H7 (cell line): ENCODE measurements at places on chromosomes 12 and 14. TPM values are rescaled to one million over a fixed set of nuclear protein-coding genes. Genes with fewer than 3 reads are reported as not detected.

DNA sequence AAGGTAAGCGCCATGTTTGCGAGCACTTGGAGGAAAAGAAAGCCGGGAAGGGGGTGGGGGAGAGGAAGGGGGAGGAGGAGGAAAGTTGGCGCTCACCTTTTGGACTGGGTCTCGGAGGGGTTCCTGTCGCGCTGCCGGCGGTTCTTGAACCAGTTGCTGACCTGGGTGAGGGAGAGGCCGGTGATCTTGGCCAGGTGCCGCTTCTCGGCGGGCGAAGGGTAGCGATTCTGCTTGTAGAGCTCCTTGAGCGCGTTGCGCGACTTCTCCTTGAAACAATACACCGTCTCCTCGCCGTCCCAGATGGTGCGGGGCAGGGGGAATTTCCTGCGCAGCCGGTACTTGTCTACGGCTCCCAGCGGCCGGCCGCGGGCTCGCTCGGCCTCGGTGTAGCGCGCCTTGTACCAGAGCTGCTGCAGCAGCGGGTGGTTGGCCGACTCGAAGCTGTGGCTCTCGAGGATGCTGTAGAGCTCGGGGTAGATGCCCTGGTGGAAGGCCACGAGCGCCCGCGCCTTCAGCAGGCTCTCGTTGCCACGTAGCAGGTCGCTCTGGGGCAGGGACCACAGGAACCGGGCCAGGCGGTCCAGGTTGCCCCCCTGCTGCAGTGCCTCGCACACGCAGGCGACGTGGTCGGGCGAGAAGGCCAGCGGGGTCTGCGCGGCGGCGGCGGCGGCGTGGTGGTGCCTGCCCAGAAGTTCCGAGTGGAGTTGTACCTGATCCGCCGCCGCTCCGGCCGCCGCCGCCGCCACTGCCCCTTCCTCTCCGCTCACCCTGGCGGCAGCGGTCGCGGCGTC lies 840 bp downstream of the SIX4 start:
- peak; percentile 67 for DNase-seq

GRCh38 chr12:92259696-92260251 lies 114.1 kb upstream of the BTG1 start:
- DNase-seq: no peak

GRCh38 chr12:32336261-32336660 lies 63.1 kb upstream of the FGD4 start:
- no peak for DNase-seq

SLC41A2 gene
- total RNA-seq: 1.00 and 1.9 TPM in 2 replicates
